ENCODE measurements at places on chromosomes 5 and 9. TPM values are rescaled to one million over a fixed set of nuclear protein-coding genes. Genes with fewer than 3 reads are reported as not detected.

PCDHB13 gene
- total RNA-seq: 9.2 TPM

- DNase-seq: no peak
These were observed 313.6 kb upstream of the PIK3R1 start for GRCh38 chr5:67901814-67902496.

DNA sequence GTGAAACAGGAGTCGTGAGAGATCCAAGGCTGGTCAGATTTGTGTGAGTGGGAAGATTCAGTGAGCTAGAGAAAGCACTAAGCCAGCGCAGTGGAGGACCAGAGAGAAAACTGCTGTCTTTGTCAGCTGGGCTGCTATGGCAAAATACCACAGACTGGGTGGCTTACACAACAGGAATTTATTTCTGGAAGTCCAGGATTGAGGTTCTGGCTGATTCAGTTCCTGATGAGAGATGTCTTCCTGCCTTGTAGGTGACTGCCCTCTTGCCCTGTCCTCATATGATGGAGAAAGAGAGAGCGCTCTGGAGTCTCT lies 24.2 kb upstream of the ANKRD33B start:
- DNase-seq: no peak

SECISBP2 gene
- 81.3 TPM for total RNA-seq

- DNase-seq: no peak
These were observed 202.8 kb downstream of the DMRTA1 start for GRCh38 chr9:22649384-22649783.

Measured in occipital lobe (tissue), 3 donors.